ENCODE measurements at places on chromosomes 5 and 9. TPM values are rescaled to one million over a fixed set of nuclear protein-coding genes. Genes with fewer than 3 reads are reported as not detected.
A peak's percentile ranks its signal among the peaks of the same experiment; 100 is the strongest.

CARTPT gene
- not detected for total RNA-seq

ZFR gene
- total RNA-seq = 87.4 TPM

CD14 gene
- total RNA-seq = 1.5 TPM

PSAT1 gene
- total RNA-seq = 87.8 TPM

DNA sequence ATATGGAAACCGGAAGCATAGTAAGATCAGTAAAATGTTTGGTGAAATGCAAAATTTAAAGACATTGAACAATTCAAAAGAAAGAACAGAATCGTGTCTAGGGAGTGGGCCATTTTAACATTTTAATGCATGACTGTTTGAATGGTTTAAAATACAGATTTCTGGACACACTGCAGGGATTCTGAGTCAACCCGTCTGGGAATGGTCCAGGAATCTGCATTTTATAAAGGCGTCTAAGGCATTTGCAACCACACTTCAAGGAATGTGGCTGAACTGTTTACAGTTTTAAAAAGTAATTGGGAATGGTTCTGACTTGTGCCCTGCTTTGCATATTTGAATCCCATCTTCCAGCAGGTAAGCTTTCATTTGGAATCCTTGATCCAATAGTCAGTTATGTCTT lies 811.7 kb upstream of the WWC1 start:
- DNase-seq = no peak

DNA sequence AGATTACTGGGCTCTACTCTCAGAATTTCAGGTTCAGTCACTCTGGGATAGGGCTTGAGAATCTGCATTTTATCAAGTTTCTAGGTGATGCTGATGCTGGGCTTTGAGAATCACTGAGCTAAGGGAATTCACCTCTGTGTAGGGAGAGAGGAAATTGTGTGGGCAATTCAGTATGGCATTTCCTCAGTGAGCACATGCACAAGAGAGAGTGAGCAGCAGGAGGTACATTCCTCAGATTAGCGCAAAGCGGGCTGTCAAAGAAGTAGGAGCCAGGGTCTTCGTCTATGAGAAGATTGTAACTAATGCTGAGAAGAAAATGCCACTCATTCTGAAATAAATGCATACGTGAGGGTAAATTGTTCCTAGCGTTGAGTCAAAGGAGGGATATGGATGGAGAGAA lies 175.9 kb downstream of the KIF4B start:
- no peak for DNase-seq

- DNase-seq = no peak
Measured at GRCh38 chr5:132456296-132456986, 34.1 kb downstream of the IRF1 start.

DNA sequence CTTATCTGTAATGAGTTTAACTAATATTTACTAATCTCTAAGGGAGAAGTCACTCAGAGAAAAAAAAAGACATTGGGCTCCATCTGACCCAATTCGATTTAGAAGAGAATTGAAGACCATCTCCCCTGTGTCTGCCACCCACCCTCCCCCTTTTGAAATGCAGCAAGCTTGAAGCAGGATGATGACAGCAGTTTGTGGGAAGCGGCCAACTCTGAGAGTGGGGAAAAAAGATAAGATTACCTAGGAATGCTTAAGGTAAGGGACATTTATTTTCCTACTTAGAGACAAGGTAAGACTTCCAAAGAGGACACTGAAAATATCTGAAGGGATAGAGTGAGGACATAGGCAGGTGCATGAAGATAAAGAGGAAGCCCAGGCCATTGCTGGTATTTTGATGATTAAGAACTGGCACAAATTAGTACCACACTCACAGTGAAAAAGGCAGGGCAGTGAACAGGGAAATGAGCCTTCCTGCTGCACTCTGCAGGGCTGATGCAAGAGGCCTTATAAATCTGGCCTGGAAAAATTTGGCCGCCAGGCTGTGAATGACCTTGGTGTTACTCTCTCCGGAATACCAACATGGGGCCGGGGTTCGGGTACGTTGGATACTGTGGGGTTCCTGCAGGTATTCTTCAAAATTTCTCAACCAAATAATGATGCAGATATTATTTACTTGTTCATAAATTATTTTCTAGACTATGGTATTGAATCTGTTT lies 42.3 kb downstream of the HTR1A start:
- no peak for DNase-seq

GRCh38 chr9:112858625-112859147 lies 32.0 kb downstream of the SLC46A2 start:
- DNase-seq = no peak

- DNase-seq = no peak
Measured at GRCh38 chr5:136076881-136077445, 48.2 kb downstream of the TGFBI start.

DNA sequence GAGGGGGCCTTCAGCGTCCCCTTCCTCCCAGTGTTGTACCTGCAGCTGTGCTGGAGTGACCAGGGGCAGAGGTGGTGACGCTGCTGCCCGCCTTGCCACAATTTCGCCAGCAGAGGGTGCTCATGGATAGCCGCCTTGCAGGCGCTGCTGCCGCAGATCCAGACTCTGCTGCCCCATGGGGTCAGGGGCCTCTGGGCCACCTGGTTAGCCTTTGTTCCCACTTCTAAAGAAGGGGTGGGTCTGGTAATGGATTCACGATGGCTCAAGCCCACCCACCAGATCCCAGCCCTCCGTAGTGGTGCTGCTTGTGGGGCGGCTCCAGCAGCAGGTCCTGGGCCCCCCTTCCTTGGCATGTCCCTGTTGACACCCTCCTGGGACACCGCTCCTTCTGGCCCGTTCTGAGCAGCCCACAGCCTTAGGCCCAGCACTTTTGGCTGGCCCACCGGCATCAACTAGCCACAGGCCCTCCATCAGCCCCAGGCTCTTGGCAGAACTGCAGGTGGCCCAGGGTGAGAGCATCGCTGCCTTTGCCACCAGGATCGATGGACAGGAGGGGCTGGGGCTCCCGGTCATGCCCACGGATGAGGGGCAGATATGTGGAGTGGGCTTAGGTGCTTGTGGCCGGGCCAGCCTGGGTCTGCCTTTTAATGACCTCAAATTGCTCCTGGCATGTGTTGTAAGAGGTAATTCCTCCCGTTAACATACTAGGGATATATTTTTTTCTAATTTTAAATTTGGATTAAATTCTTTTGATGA lies 57.2 kb downstream of the COL5A1 start:
- DNase-seq = peak; percentile 32

DNA sequence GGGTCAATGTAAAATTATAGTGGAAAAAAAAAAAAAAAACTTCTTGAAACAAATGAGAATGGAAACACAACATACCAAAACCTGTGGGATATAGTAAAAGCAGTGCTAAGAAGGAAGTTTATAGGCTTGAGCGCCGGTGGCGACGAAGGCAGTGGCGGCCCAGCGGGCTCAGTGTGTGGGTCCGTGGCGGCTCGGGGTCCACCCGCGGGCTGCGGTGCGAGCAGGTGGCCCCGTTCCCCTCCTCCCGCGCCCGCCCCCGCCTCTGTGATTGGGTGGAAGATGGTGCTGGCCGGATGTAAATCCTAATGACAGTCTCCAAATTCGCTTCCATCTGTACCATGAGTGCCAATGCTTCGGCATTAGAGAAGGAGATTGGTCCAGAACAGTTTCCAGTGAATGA lies 57.5 kb upstream of the TLX3 start:
- DNase-seq = no peak

DNA sequence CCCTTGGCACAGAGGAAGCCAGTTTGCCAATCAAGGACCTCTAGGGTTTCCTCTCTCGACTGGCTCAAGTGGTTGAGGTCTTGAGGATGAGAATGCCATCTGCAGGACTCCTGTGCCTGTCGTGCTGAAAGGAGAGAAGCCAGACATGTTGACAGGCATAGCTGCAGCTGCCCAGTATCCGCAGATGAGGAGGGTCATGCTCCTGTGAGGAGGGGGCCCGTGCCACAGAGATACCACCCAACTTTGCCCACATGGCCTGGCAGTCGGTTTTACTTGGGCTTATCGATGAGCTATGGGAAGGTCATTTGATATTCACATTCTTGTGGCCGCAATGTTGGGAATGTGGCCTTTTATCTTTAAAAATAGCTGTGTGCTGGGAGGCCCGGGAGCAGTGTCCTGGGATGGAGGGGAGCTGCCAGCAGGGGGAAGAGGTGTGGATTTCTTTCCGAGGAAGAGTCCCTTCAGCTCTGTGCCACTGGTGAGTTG lies 17.4 kb downstream of the FRMPD1 start:
- no peak for DNase-seq
